Stimulated activated memory B cell treated with anti-CD40 and anti-IgM and Interleukin-4, amounts not matched to agents 10 μg/mL and 1 μg/mL and 100 μg/mL, for 72 hours (primary cell): ENCODE measurements at places on chromosomes 12 and 14.

DNA sequence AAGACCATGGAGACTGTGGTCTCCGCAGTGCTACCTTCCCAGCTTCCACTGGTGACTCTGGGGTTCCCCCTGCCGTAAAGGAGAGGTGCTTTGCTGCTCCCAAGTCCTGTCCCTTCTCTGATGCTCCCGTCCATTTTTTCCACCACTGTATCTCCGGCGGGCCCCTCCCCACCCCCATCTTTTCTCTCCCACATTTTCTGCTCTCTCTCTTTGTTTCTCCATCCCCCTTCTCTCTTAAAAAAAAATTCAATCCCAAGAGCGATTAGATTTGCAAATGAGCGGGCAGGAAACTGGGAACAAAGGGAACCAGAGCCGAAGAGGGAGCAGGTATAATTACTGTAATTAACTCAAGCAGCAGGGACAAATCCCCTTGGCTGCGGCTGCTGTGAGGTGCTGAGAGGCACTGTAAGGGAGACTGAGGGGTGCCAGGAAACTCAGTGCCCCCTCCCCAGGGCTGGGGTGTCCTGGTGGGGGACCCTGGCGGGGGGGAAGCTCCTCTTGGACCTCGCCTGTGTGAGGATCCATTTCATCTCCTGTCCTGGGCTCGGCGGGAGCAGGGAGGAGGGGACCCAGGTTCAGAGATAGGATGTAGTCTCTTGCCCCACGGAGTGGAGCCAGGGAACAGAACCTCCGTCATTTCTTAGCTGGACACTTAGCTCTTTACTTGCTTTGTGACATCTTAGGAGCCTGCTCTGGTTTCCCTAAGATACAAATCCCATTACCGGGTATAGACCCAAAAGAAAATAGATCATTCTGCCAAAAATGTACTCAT lies 140.4 kb upstream of the NRXN3 start:
- no peak for ATAC-seq

GRCh38 chr12:1779783-1780182 lies 40.6 kb upstream of the LRTM2 start:
- ATAC-seq = no peak

GRCh38 chr12:81597928-81598604 lies 161.1 kb downstream of the PPFIA2 start:
- ATAC-seq = no peak

GRCh38 chr14:36361210-36361853 lies 40.9 kb upstream of the MBIP start:
- ATAC-seq = no peak

GRCh38 chr14:63308723-63309317 lies 9.9 kb downstream of the GPHB5 start:
- peak; percentile 59 for ATAC-seq

DNA sequence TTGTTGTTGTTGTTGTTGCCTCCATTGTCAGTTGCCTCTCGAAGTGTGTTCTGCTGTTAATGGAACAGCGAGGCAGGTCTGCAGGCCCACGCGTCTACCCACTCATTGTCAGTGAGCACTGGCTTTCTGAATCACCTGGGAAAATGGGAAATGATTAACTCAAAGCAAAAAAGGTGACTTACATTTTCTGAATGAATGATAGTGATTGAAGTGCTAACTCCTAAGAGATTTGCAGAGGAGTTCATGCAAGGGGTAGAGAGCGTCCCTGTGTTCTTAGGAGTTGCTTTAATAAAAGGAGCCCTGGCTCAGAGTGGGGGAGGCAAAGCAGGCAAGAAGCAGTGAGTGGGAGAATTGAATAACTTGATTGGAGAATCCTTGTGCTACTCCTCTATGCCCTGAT lies 177.6 kb downstream of the CAND1 start:
- ATAC-seq = no peak

DNA sequence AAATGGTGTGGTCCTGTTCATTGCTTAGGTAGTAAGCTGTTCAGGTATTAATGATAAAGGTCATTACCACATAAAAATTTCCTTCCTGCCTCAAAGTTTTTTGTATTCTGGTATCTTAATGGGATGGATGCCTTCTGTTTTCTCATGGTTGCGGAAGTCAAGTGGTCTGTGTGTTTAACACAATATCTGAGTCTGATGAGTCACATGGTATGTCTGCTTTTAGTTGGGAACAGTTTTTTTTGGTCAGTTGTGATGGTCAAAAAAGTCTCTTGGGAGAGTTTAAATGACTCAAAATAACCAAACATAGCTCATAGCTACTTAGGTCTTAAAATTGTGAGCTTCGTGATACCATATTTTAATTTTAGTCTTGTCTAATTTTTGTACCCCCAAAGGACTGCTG lies 40.7 kb downstream of the STK38L start:
- peak; percentile 51 for ATAC-seq

- no peak for ATAC-seq
These were observed 31.5 kb downstream of the TMEM132D start for GRCh38 chr12:129871991-129872972.
